ENCODE measurements at places on chromosomes 4 and X. TPM values are rescaled to one million over a fixed set of nuclear protein-coding genes. Genes with fewer than 3 reads are reported as not detected.

DNA sequence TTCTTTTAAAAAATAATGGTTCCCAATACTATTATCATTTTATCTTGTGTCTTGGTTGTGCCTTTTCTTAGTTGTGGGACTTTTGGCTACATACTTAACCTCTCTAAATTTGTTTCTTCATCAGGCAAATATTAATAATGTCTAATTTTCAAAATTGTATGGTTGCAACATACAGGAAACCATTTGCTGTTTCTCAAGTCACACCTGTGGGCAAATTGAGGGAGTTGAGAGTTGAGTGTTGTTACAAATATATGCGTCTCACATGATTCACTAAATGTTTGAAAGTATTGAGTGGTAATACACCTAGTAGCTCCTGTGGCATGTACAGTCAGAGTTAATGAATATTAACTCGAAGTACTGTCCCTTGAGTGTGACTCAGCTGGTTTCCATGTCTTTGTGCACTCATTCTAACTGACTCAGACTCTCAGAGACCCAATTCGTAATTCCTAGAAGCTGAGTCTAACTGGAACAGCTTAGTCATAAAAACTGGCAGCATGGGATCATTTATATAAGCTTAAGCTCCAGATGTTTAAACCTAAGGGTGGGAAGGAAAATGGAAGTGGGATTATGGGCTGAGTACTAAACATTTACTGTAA lies 802.4 kb downstream of the TRIML1 start:
- no peak for DNase-seq

DNA sequence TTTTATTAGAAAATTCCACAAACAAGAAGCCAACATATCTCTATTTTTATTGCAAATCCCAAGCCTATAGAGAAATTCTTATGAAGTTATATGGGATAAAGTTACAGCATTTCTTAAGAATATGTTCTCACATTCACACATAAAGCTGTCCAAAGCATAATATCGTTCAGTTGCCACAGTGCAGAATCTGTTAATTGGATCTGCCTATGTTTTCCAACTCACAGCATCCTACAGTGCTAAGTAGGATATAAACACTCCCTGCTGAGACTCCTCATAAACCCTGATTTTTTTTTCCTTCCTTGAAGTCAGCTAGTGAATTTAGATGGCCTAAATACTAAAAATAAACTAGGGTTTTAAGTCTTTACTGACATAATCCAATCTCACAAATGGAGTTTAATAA lies 307.9 kb downstream of the PDGFC start:
- DNase-seq: no peak

GRCh38 chrX:107227780-107228485 lies 21.5 kb downstream of the DNAAF6 start:
- no peak for DNase-seq

The LRCH2 gene
- 1.4 TPM for total RNA-seq

The PROM1 gene
- total RNA-seq: 3.5 TPM

DNA sequence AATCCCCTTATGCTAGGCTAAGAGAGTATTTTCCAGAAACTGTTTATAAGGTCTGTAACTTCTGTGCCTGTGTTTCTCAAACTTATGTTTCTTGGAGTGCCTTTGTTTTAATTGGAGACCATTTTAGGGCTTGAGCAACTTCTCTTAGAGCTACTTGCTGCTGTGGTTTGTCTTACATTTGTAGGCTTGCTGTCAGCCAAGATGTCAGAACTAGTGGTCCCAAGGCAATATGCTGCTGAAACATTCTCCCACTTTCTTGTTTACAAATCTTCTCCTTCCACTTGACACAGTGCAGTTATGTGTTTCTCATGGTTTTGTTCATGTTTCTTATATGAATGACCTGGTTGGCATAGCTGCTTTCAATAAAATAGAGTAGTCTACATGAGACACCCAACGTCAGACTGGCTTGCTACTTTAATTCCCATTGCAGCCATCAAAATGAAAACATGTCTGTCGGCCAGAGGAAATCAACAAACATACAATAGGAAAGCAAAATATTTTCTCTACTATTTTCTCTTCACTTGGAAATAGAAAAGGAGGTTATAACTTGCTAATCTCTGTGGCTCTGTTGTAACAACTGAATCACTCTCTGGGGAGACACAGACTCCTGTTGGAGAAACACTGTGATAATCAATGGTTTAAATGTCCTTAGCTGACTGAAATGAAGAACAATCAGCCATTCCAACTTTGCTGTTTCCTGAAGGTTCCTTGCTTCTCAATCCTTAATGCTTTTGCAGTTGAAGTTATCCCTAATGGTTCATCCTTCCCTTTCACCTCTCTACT lies 426.4 kb downstream of the PDGFC start:
- DNase-seq: no peak

- no peak for DNase-seq
Measured at GRCh38 chr4:53557669-53558064, 33.6 kb downstream of the LNX1 start.

GRCh38 chr4:27534488-27534887 lies 673.8 kb downstream of the STIM2 start:
- no peak for DNase-seq

GRCh38 chr4:38948551-38948950 lies 80.9 kb downstream of the FAM114A1 start:
- no peak for DNase-seq

The ZRSR2 gene
- total RNA-seq: 6.8 TPM

GRCh38 chr4:83388313-83388676 lies 53.6 kb upstream of the HPSE start:
- DNase-seq: no peak

The GLOD5 gene
- not detected for total RNA-seq

- no peak for DNase-seq
Measured at GRCh38 chr4:25859429-25860148, 3.2 kb downstream of the SEL1L3 start.

The CXCL8 gene
- not detected for total RNA-seq

DNA sequence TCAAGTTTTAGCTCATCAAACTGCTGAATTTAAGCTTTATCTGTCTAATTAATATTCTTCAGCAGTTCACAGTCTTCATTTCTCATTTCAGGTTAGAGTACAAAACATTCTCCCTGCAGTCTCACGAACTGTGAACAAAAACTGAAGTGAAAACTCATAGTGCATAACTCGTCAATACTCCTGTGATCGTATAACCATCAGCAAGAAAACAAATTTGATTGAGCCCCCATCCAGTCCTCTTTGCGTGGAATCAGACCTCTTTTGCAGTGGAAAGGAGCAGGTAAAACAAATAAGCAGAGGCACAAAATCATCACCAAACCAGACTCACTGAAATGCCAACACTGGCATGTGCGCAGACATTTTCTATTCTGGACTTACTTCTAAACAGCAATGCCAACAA lies 12.7 kb downstream of the ADAM29 start:
- no peak for DNase-seq

GRCh38 chrX:259692-260355 lies 21.4 kb upstream of the PLCXD1 start:
- DNase-seq: no peak

DNA sequence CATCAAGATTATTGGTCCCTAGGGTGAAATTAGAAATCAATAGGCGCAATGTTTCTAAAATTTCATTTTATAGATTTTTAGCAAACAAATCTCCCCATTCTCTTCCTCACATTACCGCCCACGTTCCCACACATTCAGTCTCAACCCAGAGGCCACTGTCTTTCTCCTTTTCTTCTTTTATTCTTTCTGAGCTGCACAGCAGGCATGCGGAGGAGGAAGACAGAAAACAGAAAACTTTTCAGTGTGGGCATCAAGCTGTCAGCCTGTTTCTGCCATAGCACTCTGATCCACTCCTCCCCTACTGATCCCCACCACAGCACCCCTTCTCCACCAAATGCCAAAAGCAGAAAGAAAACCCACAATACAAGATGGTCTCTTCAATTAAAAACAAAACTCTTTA lies 94.8 kb upstream of the ADAMTS3 start:
- DNase-seq: no peak

GRCh38 chrX:129472116-129472515 lies 51.2 kb downstream of the SMARCA1 start:
- no peak for DNase-seq

GRCh38 chrX:8987672-8988250 lies 46.2 kb downstream of the FAM9B start:
- no peak for DNase-seq

The ADAM29 gene
- not detected for total RNA-seq

DNA sequence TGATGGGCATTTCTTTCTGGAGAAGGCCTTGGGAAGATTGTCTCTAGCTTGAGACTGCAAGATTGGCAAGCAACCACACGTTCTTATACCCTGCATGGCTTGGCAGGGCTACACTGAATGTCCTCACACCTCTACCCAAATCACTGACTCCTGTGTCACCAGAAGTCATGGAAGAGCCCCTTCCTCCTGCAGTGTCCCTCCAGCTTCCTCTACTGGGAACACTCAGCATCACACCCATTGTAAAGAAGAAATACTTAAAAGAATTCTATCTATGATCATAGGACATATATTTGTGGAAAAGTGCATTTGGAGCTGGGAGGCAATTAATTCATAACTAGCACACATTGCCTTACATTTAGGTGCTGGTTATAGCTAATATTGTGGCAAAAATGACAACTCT lies 113.1 kb downstream of the CCSER1 start:
- no peak for DNase-seq

The ALB gene
- not detected for total RNA-seq

DNA sequence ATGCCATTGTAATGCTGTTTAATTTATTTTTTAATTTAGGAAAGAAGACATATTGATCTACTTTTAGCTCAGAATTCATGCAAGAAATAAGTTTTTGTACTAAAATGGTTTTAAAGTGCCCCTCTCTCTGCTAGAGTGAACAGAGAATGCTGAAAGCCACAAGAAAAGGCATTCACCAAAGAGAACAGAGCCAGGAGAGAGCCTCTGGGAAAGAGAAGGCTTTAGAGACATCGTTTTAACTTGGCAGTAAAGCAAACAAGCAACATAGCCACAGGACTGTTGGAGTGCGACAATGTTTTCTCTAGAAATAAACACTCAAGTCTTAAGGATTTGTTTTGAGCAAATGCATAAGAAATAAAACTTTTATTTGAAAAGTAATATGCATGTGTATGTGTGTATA lies 484.1 kb upstream of the CPEB2 start:
- no peak for DNase-seq

DNA sequence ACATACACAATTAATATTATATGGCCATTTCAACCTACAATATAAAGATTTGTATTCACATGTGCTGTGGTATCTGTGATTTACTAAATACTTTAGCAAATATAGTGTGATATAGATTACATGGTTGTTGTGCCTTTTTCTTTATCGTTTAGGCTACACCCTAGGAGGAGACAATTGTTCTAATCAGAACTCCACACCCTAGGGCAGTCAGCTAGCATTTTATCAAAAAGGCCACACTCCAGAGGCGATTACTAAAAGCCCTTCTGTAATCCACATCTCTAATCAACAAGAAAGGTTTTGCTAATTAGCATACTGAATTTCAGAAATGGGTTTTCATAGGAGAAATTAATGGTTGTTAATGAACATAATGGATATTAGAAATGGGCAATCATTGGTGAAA lies 319.5 kb upstream of the NOCT start:
- no peak for DNase-seq

GRCh38 chr4:83996254-83996653 lies 460.3 kb downstream of the GPAT3 start:
- DNase-seq: no peak

- DNase-seq: no peak
Measured at GRCh38 chr4:29538889-29539646, 1181.1 kb upstream of the PCDH7 start.

GRCh38 chrX:102833136-102833535 lies 103.9 kb upstream of the RAB40AL start:
- DNase-seq: no peak

Data from Right ventricle myocardium inferior (tissue), 1 donor.